Activated CD4-positive, CD25-positive, alpha-beta regulatory T cell treated with anti-CD3 and anti-CD28 coated beads, Interleukin-2, amount 50 U/mL, for 24 hours (primary cell): ENCODE measurements at places on chromosomes 4 and X.

DNA sequence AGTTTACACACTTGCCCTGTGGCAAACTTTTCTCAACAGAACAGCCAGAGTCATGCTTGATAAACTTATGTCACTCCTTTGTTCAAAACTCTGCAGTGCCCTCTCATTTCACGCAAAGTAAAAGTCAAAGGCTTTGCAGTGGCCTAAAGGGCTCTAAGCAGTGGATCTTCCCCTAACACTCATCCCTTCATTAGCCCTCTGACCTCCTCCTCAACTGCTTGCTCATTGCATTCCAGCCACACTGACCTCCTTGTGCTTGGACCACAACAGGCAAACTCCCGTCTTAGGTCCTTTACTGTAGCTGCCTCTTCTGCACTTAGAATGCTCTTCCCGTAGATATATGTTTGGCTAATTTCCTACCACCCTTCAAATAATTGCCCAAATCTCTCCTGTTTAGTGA lies 5.6 kb downstream of the PRDM5 start:
- ATAC-seq, result no peak

DNA sequence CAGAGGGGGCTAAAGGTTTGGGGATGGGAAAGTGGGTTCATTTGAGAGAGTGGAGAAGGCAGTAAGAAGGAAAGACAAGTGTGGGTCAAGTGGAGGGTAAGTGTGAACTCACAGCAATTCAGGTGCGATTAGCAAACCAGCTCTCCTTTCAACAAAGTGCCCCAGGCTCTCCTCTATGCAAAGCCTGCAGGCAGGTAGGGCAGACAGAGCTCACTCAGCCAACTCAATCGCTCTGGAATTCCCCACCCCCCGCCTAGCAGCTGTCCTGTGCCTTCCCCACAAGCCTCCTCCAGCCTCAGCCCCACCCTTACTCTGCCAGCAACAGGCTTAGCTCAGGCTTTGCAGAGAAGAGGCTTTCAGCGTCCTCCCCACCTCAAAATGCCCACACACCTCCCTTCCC lies 14.8 kb upstream of the MAMLD1 start:
- ATAC-seq, result no peak

GRCh38 chrX:134444681-134445080 lies 15.3 kb upstream of the HPRT1 start:
- no peak for ATAC-seq

- no peak for ATAC-seq
Observed at GRCh38 chrX:130139474-130140201, 26.0 kb downstream of the AIFM1 start.

GRCh38 chr4:159577241-159577640 lies 474.4 kb downstream of the RAPGEF2 start:
- ATAC-seq, result no peak

DNA sequence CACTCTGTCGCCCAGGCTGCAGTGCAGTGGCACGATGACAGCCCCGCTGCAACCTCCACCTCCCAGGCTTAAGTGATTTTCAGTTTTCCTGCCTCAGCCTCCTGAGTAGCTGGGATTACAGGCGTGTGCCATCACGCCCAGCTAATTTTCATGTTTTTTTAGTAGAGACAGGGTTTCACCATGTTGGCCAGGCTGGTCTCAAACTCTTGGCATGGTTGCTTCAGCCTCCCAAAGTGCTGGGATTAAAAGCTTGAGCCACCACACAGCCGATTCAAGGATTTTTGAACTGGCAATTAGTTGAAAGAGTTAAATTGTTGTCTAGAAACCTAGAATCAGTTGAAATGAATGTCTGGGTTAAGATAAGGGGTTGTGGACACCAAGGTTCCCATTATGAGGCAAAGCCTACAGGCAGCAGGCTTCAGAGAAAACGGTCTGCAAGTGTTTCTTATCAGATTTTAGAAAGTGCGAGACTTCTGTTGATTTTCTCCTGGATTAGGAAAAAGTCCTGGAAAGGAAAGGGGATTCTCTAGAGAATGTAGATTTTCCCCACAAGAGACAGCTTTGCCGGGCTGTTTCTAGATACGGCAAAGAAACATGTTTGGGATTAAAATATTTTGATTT lies 8.3 kb upstream of the CCNI start:
- no peak for ATAC-seq

DNA sequence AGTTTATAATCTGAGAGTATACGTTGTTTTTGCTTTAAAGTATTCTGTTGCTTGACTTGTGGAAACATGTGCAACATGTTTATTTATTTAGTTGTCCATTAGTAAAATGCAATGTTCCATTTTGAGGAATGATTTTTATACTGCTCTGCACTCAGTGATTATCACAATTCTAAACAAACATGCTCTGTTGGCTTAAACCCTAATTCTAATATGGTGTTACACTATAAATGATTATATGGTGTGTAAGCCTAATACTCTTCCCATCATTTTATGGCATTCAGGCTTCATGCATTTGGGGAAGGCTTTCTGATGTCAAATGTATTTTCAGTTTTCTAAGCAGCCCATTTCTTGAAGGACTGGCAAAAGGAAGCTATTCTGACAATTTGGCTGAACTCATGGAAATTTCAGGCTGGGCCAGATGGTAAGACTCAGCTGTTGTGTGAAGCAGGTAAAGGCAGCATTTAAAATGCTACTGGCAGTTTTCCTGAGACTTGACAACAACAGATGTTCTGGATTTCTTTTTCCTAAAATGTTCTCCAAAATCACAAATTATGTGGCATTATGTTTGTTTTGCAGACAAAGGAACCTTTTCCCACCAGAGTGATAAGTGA lies 336.7 kb upstream of the GNPDA2 start:
- no peak for ATAC-seq

DNA sequence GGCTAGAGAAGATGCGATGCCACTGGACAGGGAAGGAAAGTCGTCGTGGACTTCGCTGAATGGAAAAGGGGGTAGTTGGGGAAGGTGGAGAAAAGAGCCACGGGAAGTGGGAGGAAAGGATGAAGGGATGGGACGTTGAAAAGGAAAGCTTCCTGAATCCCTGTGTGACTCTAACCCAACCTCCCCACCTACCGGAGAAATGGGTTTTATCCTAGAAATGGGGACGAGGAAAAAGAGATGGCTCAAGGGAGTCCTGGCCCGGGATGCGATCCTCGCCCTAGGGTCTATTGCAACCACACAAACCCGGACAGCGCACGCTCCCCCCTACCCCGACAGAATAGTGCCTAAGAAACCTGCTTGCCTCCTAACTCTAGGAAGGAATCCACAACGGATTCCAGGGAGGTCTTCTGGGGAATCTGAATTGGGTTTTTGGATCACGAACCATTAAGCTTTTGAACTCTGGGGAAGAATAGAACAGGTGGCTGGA lies 738 bp upstream of the TSPAN5 start:
- no peak for ATAC-seq

GRCh38 chr4:168318266-168318895 lies at the start of gene DDX60:
DDX60 (minus strand) TSS chr4:168318752; CDS start chr4:168311259, 7,493 bp downstream.
- peak; percentile 96 for ATAC-seq

- no peak for ATAC-seq
Observed at GRCh38 chr4:127212701-127213100, 420.1 kb upstream of the INTU start.

- ATAC-seq, result peak; percentile 53
Observed at GRCh38 chrX:19544693-19545305, 29.5 kb upstream of the MAP3K15 start.

GRCh38 chrX:151687635-151688034 lies 7.6 kb upstream of the PRRG3 start:
- ATAC-seq, result no peak

GRCh38 chrX:30620125-30620524 lies 33.1 kb upstream of the GK start:
- no peak for ATAC-seq

DNA sequence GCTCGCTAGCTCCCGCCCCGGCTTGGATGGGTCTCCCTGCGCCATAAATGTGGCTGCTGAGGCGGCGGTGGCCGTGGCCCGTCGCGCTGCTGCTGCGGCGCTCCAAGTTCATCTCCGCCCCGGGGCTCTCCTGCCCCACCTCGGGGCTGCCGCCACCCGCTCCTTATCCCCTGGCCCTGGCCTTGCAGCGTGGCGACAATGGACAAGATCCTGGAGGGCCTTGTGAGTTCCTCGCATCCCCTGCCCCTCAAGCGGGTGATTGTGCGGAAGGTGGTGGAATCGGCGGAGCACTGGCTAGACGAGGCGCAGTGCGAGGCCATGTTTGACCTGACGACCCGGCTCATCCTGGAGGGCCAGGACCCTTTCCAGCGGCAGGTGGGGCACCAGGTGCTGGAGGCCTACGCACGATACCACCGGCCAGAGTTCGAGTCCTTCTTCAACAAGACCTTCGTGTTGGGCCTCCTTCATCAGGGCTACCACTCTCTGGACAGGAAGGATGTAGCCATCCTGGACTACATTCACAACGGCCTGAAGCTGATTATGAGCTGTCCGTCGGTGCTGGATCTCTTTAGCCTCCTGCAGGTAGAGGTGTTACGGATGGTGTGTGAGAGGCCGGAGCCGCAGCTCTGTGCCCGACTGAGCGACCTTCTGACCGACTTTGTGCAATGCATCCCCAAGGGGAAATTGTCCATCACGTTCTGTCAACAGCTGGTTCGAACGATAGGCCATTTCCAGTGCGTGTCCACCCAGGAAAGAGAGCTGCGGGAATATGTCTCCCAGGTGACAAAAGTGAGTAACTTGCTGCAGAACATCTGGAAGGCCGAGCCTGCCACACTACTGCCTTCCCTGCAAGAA lies 763 bp downstream of the USP38 start:
- ATAC-seq, result peak; percentile 5

DNA sequence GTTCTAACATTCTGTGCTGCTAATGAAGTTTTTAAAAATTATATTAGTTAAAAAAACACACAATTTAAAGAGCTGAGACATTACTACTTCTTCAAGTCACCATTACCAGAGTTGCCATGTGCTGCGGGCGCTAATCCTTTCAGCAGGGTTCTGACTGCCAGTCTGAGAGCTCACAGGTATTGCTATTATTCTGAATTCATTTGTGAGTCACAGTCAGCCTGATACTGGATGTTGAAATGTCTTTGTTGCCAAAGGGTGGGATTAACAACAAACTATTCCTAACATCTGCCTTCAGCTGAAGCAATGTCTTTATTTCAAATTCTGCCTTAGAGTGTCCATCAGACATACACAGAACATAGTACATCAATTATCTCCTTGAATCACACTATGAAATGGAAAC lies 197.1 kb upstream of the FGF13 start:
- ATAC-seq, result no peak

DNA sequence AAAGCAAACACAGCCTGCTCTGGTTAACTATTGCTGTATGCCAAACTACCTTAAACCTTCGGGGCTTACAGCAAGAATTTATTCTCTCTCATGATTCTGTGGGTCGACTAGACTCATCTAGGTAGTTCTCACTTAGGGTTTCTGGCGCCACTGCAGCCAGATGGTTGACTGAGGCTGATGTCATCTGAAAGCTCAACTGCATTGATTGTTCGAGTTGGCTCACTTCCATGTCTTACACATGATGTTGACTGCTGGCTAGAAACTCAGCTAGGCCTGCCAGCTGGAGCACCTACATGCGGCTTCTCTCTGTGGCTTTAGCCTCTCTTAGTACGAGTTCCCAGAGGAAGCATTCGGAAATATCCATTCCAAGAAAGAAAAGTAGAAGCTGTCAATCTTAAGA lies 103.2 kb downstream of the SRPX start:
- ATAC-seq, result no peak

DNA sequence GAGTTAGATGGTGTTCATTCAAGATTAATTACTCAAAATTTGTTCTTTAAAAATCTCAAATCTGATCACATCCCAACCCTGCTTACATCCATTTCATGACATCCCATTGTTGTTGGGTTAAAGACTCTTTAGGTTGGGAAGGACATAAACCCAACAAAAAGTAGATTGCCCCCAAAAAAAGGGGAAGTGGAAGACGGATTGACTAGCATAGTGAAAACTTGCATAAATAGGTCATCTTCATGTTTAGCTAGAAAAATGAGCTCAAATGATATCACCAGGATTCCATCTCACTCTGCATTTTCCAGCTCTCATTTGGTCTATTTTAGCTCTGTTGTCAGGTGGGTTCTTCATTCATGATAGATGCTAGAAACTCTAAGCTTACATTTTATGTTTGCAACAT lies 18.5 kb upstream of the TET2 start:
- no peak for ATAC-seq

- no peak for ATAC-seq
Observed at GRCh38 chr4:43567644-43568043, 675.1 kb downstream of the GRXCR1 start.

GRCh38 chrX:65866773-65867172 lies 173.1 kb downstream of the VSIG4 start:
- ATAC-seq, result no peak

DNA sequence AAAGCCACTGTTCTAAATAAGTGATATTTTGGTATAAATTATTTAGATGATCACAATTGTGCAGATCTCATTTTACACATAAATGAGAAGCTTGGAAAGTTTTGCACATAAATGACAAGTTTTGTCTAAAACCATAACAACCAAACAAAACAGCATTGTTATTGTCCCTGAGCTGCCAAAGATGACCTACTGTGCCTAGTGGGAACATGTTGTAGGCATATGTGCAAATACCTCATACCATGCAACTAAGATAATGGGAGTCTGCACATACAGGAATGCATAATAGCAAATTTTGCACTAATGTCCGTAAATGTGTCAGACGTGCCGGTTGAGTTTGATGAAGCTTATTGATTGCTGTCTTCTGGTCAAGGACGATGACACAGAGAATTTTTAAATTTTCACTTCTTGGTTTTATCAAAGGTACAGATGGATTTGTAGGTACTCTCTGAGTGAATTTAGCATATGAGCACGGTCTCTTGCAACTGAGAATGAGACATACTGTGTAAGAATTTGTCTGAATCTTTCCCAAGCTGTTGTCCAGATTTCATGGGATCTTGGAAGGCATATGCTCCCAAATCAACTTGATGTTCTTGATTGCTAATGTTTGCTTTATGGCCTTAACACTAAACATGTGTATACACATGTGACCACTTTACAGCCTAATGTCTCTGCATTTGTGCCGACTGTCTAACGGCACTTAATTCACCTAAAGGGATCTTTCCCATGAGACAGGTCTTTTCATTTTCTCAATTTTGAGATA lies 1133.5 kb downstream of the FAT4 start:
- no peak for ATAC-seq

- no peak for ATAC-seq
Observed at GRCh38 chr4:76470064-76470463, 35.0 kb downstream of the SHROOM3 start.

GRCh38 chr4:157096439-157096838 lies 20.5 kb downstream of the GLRB start:
- no peak for ATAC-seq

- no peak for ATAC-seq
Observed at GRCh38 chrX:132059973-132060540, 37.0 kb downstream of the STK26 start.
